ENCODE measurements at places on chromosomes 2 and 18. TPM values are rescaled to one million over a fixed set of nuclear protein-coding genes. Genes with fewer than 3 reads are reported as not detected.

GRCh38 chr2:8352989-8353388 is 328.9 kb upstream of the ID2 start:
- DNase-seq: no peak

ADCYAP1 gene
- 10.1 TPM for total RNA-seq

GRCh38 chr2:222756362-222756831 is 84.9 kb downstream of the MOGAT1 start:
- DNase-seq: no peak

HOXD3 gene
- total RNA-seq: 14.0 TPM

- DNase-seq: no peak
Measured at GRCh38 chr2:100052650-100053049, 89.7 kb downstream of the AFF3 start.

GRCh38 chr18:41150316-41150715 is 804.7 kb upstream of the PIK3C3 start:
- DNase-seq: no peak

DNA sequence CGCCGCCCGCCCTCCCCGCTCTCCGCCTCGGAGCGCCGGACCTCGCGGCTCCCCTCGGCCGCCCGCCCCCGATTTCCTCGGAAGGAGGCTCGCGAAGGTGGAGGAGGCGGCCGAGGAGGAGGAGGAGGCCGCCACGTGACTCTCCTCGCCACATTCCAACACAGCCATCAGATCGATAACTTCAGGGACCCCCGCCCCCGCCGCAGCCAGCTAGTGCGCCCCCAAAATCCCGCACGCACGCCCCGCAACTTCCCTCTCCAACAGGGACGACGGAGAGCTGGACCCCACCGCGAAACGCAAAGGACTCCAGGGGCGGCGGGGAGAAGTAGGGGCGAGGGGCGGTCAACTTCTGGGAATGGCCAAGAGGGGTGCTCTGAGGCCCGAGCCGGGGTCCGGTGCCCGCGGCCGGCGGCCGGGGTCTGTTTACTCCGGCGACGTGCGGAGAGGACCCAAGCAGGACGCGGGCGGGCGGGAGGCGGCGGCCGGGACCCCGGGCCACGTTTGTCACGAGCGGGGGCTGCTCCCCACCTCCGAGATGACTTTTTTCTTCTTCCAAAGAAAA is 2.0 kb downstream of the ZNF521 start:
- DNase-seq: peak; percentile 35

PCARE gene
- total RNA-seq: 1.0 TPM

- DNase-seq: no peak
Measured at GRCh38 chr18:50053111-50053510, 141.8 kb downstream of the MYO5B start.

Measured in testis (tissue), 5 donors.